GM23248 (cell line): ENCODE measurements at places on chromosomes 7 and 10. TPM values are rescaled to one million over a fixed set of nuclear protein-coding genes. Genes with fewer than 3 reads are reported as not detected.
A peak's percentile ranks its signal among the peaks of the same experiment; 100 is the strongest.

GRCh38 chr10:112784022-112784461 is 166.0 kb upstream of the TCF7L2 start:
- no peaks in the 10 kb centered on the region for H3K27me3 ChIP-seq
- no peak overlapping the region for H3K27ac ChIP-seq
- no peaks in the 10 kb centered on the region for H3K36me3 ChIP-seq
- peak; percentile 19 for DNase-seq
- peak overlapping the region; percentile 38 for H3K4me3 ChIP-seq

DNA sequence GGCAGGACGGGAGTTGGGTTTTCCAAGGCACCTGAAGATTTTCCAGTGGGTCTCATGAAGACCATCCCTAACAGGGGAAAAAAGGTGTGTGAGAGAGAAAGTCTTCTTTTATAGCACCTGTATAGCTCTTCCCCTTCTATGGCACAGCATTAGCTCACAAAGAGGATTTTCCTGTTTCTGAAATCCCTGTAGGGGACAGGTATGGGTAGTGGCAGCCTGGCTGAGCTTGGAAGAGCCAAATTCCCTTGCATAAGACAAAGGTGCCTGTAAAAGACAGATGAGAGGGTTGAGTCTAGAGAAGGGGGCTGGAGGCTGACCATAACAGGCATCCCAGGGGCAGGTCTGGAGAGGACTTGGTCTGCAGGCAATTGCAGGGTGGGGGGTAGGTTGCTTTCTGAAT is 63.7 kb downstream of the COL13A1 start:
- no peaks in the 10 kb centered on the region for H3K27me3 ChIP-seq
- no peak for DNase-seq
- no peak overlapping the region for H3K4me3 ChIP-seq
- no peaks in the 10 kb centered on the region for H3K36me3 ChIP-seq

DNA sequence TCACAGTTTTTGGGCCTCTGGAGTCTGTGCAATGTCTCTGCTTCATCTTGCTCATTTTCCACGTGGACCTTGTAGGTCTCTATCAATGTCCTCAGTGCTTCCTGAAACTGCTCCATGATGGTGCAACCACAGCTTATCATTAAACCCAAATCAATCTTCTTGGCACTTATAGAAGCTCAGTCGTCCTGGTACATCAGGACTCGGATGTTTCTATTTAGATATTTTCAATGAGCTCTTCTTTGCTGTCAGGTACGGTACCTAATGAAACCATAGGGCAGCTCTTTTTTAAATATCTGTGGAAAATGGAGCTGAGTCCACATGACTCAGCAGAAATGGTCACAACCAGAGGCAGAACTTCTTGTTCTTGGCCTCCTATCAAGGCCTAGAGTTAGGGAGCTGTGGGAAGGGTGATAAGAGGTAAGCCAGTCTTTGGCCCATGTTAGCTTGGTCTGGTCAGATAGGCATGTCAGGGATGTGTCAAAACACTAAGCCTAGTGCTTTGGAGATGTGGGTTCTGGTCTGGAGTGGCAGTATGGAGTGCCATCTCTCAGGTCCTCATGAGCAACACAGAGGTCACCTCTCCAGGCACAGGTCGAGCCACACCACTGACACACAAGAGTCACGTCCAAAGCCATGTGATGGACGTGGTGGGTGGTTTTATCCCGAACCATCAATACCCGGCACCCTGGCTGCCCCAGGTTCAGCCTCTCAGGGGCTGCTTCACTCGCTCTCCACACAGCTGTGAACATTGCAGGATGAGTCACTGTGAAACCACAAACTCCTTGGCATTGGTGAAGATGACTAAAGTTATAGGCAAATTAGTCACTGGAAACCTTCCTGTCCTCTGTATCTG is 87.0 kb downstream of the TBXAS1 start:
- H3K27me3 ChIP-seq, result no peaks in the 10 kb centered on the region
- no peak overlapping the region for H3K4me3 ChIP-seq
- H3K4me1 ChIP-seq, result peaks cover 32% of the 10 kb centered on the region
- H3K27ac ChIP-seq, result peak overlapping the region; percentile 88
- H3K36me3 ChIP-seq, result no peaks in the 10 kb centered on the region
- DNase-seq, result peak; percentile 98

DNA sequence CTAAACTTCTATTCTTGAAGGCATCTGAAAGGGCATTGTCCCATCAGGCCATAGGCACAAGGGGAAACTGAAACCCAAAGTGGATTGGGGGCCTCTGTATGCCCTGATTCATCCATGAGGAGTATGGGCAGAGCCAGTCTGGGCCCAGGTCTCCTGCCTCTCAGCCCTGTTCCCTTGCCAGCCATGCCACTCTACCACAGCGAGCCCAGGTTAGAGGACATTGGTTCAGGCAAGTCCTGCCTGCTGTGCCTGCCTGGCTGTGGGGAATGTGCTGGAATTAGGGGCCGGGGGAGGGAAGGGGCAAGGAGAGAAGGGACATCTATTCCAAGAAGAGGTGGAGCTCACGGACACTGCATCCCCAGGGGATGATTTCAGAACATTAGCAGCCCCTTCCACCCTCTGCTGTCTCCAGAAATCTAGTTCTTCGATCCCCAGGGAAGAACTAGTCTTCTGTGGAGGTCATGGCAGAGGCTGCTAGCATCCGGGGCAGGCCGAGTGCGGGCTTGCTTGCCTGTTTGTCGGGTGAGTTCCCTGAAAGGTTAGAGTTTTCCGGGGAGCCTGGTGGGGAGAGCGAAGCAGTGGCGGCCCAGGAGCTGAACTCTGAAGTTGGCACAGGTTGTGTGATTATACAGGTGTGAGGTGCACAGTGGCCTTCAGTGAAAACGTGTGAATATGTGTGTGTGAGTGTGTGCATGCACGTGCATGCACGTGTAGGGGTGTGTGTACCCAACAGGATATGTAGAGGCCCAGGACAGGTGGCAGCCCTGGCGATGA is 37.8 kb downstream of the TBATA start:
- H3K27ac ChIP-seq, result no peak overlapping the region
- no peak for DNase-seq
- no peaks in the 10 kb centered on the region for H3K27me3 ChIP-seq
- no peak overlapping the region for H3K4me3 ChIP-seq
- 0 out of 2 replicates have a peak, but pooled peaks cover 4% of the 10 kb centered on the region for H3K4me1 ChIP-seq
- no peaks in the 10 kb centered on the region for H3K36me3 ChIP-seq

DNA sequence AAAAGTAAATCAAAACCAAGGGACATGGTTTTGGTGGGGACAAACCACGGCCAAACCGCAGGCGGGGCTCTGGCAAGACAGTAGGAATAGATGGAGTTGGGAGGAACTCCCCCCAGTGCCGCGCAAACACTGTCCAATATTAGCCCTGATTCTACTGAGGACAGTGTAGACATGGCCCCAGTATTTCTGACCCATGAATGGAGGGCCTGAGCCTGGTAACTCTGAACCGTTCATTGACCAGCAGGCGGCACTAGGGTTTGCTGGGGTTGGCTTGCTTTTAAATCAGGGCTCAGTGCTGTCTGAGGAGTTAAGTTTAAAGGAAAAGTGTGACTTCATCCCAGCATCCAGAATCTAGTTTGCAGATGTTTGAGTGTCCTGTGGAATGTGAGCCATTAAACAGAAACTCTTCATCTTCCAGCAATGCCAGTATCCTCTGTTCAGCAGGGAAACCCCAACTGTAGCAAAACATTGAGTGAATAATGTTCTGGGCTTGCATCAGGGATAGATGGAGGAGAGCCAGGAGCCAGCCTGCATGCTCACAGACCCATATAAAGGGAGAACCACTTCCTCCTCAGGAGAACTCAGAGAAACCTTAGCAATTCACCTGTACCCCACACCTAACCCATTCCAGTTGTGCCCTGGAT is 147.4 kb upstream of the PRSS58 start:
- peak; percentile 47 for DNase-seq
- H3K4me1 ChIP-seq, result peaks cover 5% of the 10 kb centered on the region; the same call in 1 of the 2 replicates
- no peak overlapping the region for H3K27ac ChIP-seq
- no peaks in the 10 kb centered on the region for H3K36me3 ChIP-seq

- no peaks in the 10 kb centered on the region for H3K36me3 ChIP-seq
- H3K27ac ChIP-seq, result no peak overlapping the region
- H3K4me1 ChIP-seq, result no peaks in the 10 kb centered on the region
- no peaks in the 10 kb centered on the region for H3K27me3 ChIP-seq
- DNase-seq, result no peak
- H3K4me3 ChIP-seq, result no peak overlapping the region
Measured at GRCh38 chr7:37524056-37524455, 75.4 kb upstream of the ELMO1 start.

DNA sequence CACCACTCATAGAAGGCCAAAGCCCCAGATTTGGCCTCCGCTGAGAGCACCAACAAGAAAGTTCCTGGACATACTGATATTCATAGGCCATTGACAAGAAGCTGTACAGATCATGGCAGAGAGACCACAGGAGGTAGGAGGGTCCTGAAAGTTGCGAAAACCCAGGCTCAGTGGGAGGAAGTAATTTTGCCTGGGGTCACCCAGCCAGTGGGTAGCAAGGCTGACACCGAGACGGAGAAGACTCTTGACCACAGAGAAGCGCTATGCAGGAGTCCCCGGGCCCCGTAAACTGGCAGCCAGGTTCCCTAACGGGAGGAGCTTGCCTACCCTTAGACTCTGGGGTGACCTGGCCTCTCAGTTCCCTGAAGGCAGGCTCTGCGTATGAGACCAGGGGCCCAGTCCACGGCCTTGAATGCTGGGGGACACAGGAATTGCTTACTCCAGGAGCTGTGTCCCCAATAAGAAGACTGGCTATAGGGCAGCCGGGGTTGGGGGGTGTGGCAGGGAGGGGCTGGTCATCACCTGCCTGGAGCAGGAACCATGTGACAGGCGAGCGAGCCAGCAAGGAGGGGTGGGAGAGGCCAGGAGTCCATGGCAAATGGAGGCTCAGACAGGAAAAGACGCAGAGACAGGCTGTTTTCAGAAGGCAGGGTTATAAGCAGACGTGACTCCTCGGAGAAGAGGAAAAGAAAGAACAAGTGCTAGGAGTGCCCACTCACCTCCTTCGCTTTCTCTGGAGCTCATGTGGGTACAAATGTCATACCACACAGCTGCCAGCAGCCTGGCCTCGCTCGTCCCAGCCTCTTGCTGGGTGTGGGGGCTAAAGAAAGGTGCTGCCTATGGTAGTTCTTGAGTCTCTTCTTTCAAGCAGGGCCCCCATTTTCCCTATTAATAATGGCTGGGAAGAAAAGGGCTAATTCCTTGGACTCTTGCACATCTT is 24.6 kb upstream of the NPFFR1 start:
- no peak overlapping the region for H3K27ac ChIP-seq
- no peaks in the 10 kb centered on the region for H3K36me3 ChIP-seq
- H3K4me1 ChIP-seq, result peaks cover 6% of the 10 kb centered on the region

DNA sequence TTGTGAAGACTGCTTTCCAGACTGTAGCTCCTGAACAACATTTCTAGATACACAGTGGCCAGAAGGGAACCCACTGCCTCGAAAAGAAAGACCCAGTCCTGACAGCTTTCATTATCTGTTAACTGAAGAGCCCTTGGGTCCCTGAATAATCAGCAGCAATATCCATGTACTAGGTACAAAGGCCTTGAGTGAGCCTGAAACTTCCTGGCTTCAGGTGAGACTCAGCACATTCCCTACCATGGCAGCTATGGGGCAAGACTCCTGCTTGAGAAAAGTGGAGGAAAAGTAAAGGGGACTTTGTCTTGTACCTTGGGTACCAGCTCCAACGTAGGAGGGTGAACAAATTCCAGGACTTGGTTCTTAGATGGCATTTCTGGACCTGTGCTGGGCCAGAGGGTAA is 92.8 kb downstream of the SIRT1 start:
- H3K4me1 ChIP-seq, result no peaks in the 10 kb centered on the region
- no peak overlapping the region for H3K27ac ChIP-seq
- DNase-seq, result no peak
- peaks cover 89% of the 10 kb centered on the region for H3K36me3 ChIP-seq

Gene SYT15
- total RNA-seq, result 0.89 and 1.2 TPM in 2 replicates

- H3K4me1 ChIP-seq, result no peaks in the 10 kb centered on the region
- no peak overlapping the region for H3K27ac ChIP-seq
- no peak overlapping the region for H3K4me3 ChIP-seq
- H3K27me3 ChIP-seq, result peaks cover 7% of the 10 kb centered on the region
Measured at GRCh38 chr7:39407723-39408122, 158.5 kb upstream of the YAE1 start.

- H3K4me3 ChIP-seq, result no peak overlapping the region
- DNase-seq, result no peak
- H3K36me3 ChIP-seq, result no peaks in the 10 kb centered on the region
- no peak overlapping the region for H3K27ac ChIP-seq
Measured at GRCh38 chr7:31070991-31071644, 19.0 kb downstream of the ADCYAP1R1 start.
